ENCODE measurements at places on chromosomes 2 and 18.
A peak's percentile ranks its signal among the peaks of the same experiment; 100 is the strongest.

- DNase-seq, result no peak
Measured at GRCh38 chr18:62366992-62367391, 41.9 kb downstream of the TNFRSF11A start.

DNA sequence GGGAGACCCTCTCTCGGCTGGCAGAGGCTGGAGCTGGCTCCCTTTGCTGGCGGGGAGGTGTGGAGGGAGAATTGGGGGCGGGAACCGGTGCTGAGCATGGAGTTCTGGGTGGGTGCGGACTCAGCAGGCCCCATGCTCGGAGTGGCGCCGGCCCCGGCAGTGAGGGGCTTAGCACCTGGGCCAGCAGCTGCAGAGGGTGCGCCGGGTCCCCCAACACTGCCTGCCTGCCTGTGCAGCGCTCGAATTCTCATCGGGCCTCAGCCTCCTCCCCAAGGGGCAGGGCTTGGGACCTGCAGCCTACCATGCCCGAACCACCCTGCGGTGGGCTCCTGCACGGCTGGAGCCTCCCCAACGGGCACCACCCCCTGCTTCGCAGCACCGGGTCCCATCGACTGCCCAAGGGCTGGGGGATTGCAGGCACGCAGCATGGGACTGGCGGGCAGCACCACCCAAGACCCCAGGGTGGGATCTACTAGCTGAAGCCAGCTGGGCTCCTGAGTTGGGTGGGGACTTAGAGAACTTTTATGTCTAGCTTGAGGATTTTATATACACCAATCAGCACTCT, 129.8 kb downstream of the LRRC30 start:
- no peak for DNase-seq

DNA sequence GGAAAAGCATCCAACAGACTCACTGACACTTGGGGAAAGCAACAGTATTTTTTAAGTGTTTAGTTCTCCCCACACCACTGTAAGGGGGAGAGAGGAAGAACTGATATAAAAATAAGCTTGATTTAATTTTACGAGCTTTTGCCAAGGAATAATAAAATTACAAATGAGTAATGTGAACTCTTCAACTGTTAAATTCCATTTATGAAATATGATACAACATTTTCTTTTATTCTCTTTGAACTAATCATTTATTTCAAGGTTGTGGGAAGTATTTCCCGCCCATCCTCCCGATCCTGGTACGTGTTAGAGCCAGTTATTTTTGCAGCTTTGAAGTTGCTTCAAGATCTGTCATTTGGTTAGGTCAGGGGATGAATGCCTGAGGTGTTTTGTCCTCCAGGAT, 35.2 kb downstream of the WDPCP start:
- DNase-seq, result no peak

DNA sequence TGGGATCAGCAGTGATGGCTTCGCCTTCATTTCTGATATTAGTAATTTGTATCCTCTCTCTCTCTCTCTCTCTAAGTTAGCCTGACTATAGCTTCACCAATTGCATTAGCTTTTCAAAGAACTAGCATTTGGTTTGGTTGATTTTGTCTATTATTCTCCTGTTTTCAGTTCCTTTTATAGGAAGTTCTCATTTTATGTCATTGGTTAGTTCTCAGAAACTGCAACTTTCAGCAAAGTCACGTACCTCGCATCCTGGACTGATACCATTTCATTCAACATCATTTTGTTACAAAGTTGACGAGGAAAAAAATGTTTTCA, 450.8 kb downstream of the EIPR1 start:
- DNase-seq, result no peak

DNA sequence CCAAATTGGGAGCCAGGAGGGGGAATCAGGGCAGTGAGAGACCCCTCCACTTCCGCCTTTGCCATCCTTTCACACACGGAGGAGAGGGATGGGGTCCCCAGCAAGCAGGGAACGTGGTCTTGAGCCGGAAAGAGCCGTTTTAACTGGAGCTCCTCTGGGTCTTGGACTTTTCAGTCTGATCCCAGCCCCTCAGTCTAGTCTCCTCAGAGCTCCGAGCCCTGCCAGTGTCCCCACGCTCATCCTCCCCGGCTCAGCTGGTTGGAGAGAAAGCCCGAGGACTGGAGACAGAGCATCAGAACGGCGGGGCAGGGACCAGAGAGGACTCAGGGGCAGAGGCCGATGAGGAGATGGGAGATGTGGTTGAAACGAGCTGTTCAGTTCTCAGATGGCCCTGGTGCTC, 26.1 kb upstream of the OTOF start:
- DNase-seq, result no peak

- no peak for DNase-seq
Measured at GRCh38 chr2:223056701-223057418, 4.9 kb downstream of the KCNE4 start.

- no peak for DNase-seq
Measured at GRCh38 chr2:240760121-240760520, 59.9 kb downstream of the KIF1A start.

GRCh38 chr2:110995911-110996310, 124.8 kb upstream of the BCL2L11 start:
- DNase-seq, result no peak

GRCh38 chr2:238502956-238503791, 76.4 kb downstream of the ASB1 start:
- no peak for DNase-seq

GRCh38 chr2:175363699-175364098, 182.2 kb upstream of the ATP5MC3 start:
- no peak for DNase-seq

GRCh38 chr2:202113571-202114142, 40.6 kb downstream of the KIAA2012 start:
- DNase-seq, result no peak

- DNase-seq, result no peak
Measured at GRCh38 chr2:238131761-238132462, 6.6 kb upstream of the KLHL30 start.

GRCh38 chr2:108853421-108853820, 66.8 kb downstream of the CCDC138 start:
- no peak for DNase-seq

DNA sequence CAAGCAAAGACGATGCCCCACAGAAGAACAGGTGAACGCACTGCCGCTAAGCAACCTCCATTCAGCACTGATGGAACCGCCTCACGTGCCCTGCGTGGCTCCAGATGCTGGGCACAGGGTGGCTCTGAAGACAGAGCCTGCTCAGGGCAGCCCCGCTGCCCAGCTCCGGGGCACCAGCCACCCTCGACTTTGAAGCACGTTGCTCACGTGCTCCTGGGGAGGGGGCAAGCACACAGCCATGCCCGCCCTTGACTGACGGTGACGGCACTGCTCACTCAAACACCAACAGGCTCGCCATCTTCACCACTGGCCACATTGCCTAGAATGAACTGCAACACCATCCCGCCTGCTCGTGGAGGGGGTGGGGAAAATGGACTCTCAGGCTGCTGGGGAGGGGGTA, 251.3 kb downstream of the HDAC4 start:
- DNase-seq, result no peak

DNA sequence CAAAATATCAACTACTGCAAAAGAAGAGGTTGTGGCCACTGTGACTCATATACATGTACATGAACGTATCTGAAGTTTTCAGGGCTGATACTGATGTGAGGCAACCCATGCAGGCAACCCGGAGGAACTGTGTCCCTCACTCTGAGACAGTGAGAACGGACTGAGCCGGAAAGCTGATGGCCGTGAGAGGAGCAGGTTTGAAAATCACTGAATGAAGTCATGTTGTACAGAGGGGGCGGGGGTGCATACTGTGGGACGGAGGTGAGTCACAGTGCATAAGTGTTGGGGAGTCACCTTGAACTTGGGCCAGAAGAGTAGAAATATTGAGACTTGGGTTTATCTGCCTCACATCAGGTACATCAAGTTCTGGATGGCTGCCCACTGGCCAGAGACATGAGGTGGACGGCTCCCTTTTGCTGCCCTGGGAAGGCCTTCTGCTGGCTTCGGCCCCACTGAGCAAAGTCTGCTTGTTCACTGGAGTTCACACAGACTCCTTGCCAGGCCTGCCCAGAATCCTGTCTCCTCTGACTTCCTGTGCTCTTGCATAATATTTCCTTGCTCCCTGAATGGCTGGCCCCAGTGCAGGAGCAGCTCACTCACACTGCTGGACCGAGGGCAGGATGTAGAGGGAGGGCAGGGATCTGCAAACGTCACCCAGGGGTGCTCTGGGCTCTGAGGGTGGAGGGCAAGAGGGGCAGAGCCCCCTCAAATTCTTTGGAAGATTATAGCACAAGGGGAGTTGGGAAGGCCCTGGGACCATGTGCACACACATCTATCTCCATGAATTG, 18.1 kb downstream of the EPAS1 start:
- peak; percentile 51 for DNase-seq

DNA sequence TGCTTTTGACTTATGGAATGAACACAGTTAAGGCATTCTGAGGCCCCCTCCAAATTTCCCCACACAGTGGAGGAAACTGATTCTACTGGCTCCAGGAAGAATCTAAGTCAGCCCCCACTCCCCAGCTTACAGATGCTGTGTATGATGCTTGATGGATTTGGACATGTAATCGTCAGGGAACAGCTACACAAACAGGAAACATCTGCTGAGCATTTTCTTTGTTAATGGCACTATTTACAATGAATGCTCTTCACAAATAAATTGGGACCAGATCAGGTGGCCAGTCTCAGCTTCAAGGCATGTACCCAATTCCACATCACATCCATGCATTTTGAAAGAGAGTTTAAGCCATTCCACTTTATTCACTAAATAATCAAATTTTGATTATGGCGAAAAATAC, 562.3 kb downstream of the SOX11 start:
- no peak for DNase-seq

DNA sequence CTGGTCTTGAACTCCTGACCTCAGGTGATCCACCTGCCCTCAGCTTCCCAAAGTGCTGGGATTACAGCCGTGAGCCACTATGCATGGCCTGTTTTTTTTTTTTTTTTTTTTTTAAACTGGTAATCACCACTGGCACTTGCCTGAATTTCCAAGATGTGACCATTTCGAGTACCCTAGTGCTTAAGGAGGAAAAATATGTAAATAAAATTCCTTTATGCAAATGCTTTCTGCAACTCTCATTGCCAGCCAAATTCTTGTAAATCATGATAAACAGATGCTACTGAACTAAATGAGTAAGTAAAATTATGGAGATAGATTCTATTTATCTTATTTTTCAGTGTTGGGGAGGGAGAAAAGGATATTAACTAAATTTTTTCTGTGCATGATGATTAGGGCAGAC, 18.6 kb downstream of the CDCA7 start:
- DNase-seq, result no peak

DNA sequence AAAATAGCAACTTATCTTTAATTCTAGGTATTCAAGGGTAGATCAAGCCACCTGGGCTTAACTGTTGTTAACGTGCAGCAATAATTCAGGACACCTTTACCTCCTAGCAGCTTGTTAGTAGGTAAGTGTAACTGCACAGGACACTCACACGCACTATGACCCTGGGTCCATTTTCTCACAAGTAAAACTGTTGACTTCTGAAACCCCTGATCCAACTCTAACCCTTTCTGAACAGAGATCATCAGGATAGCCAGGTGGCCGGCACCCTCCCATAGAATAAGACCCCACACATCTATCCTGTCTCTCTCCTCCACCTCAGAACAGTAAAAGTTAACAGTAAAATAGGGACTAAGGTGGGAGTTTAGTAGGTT, 610 bp downstream of the SPC25 start:
- no peak for DNase-seq

- DNase-seq, result no peak
Measured at GRCh38 chr2:69464575-69464974, 27.3 kb upstream of the NFU1 start.

- no peak for DNase-seq
Measured at GRCh38 chr18:13323186-13323585, 104.6 kb downstream of the LDLRAD4 start.

GRCh38 chr2:98569197-98569793, 39.0 kb downstream of the COA5 start:
- no peak for DNase-seq

GRCh38 chr2:72137498-72138010, 10.1 kb downstream of the CYP26B1 start:
- peak; percentile 22 for DNase-seq

DNA sequence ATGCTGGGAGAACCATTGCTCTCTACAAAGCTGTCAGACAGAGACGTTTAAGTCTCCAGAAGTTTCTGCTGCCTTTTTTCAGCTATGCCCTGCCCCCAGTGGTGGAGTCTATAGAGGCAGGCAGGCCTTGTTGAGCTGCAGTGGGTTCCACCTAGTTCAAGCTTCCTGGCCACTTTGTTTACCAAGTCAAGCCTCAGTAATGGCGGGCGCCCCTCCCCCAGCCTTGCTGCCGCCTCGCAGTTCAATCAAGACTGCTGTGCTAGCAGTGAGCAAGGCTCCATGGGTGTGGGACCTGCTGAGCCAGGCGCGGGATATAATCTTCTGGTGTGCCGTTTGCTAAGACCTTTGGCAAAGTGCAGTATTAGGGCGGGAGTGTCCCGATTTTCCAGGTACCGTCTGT, 52.7 kb upstream of the SCYGR2 start:
- no peak for DNase-seq

- no peak for DNase-seq
Measured at GRCh38 chr2:238320648-238321281, 447 bp downstream of the TRAF3IP1 start.

DNA sequence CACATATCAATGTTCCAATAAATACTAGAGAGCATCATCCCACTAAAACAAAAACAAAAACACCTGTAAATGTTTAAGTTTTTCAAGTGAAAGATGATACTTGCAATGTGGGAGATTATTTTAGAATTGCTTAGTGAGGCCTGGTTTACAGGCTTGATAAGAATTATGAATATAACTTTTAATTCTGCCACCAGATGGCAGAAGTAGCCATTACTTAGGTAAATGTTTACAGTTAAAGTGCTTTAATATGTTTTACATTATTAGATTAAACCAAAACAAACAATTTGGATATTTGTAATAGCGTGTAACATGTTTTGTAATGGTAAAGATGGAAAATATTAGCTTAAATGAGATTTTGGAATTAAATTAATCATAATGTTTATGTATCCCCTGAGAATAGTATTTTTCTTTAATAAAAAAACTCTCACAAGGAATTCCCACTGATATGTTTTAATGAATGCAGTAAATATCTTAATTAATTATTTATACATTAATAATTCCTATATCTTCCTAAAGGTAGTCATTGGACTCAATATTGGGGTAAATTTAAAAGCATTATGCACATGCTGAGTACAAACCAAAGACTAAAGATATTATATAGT, 522.0 kb downstream of the SPAG16 start:
- no peak for DNase-seq

DNA sequence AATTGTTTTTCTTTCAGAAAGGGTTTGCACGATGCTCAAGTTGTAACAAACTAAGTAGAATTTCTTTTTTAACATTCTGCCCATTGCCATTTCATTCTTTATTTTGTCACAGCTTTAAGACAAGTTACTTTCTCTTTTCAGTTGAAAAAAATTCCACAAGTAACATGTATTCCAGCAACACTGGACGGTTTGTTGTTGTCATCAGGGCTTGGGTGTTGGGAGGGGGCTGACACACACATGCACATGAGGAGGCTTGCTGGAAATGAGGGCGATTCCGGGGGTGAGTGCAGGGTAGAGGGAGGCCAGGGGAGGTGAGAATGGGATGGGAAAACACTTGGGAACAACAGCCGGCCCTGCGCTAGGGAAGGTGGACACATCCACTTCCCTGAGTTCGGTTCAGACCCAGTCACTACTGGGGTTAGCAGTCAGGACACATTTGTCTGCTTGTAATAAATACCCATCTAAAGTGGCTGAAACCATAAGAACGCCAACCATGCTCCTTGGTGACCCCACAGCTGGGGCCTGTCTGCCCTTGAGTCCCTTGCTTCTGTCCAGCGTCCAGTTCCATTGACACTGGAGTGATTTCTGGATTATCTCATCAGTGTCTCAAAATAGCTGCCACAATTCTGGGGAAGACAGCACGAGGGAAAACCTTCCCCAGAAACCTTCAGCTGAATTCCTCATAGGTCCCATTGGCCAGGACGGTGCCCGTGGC, 141.8 kb upstream of the BCL2L11 start:
- no peak for DNase-seq
